ENCODE measurements at places on chromosomes 11 and 22.

- DNase-seq, result no peak
These were observed 20.2 kb upstream of the TP53AIP1 start for GRCh38 chr11:128962896-128963295.

DNA sequence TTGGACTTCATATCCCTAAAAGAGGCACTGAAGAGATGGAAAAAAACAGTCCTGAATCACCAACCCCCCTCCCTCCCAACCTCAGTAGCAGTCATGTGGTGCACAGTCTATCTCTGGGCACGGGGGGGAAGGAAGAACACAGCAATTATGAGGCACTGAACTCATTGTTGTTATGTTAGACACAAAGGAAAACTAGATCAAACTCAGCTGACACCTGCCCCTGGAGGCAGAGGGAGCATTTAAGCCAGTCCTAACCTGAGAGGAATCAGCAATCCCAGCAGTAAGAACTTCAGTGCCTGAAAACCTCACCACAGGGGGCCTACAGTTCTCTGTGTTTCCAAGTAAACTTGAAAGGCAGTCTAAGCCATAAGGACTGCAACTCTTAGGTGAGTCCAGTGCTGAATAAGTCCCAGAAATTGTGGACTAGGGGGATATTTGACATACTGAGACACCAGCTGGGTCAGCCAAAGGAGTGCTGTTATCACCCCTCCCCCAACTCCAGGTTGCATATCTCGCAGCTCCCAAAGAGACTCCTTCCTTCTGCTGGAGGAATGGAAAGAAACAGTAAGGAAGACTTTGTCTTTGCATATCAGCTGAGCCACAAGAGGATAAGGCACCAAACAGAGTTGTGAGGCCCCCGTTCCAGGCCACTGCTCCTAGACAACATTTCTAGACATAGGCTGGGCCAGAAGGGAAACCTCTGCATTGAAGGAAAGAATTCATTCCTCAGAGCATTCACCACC lies 72.5 kb downstream of the GLYATL1 start:
- DNase-seq, result no peak

GRCh38 chr11:83168756-83169155 lies 11.8 kb downstream of the PCF11 start:
- no peak for DNase-seq

GRCh38 chr22:45239681-45240051 lies 1.0 kb downstream of the KIAA0930 start:
- DNase-seq, result no peak

DNA sequence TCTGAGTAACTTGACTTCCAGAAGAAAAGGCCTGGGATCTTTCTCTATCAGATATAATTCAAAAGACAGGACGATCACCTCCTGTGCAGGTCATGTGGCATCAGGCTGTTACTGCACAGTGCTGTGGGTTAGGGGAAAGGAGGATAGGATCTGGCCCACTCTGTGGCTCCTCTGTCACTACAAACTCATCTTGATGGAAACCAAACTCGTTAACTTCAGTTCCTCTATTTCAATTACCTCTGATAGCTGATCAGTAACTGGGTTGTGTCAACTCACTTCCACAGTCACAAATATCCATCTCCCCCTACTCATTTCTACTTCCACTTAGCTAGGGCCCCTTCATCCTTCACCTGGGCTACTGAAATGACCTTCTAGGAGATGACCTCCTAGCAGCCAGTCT lies 95.2 kb downstream of the RCN1 start:
- DNase-seq, result no peak

DNA sequence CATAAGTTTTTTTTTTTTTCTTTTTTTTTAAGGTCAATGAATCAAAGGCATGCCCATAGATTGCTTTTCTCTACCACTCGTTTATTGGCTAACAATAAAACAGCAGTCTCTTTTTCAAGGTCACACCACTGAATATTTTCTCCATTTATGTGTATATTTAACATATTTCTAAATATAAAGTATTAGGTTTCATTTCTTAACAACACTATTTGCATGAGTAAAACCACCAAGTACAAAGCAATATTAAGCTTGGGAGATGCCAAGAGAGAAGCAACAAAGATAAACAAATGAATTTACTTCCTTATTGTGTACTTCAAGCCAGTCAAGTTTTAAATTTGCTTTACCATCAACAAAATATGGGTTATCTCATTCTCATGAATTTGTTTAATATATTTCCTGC lies 708.9 kb upstream of the CCDC179 start:
- no peak for DNase-seq

DNA sequence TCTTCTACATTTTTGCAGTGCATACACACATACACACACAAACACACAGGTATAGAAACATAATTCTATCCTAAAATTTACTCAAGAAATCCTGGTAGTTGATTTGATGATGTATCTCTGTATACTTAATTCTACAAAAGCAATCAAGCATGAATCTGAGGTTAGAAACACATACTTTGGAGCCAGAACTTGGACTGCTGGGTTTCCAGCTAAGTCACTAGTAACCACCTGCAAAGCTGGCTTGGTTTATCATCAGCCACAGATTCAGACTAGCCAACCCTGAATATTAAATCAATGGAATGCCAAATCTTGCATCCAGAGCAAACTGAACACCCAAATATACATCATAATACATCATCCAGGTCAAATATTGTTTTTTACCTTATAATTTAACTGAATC lies 24.8 kb upstream of the POU2AF2 start:
- DNase-seq, result no peak

- no peak for DNase-seq
These were observed 45.7 kb downstream of the CYTH4 start for GRCh38 chr22:37328017-37328416.
